A549 (cell line): ENCODE measurements at places on chromosomes 5 and 9. TPM values are rescaled to one million over a fixed set of nuclear protein-coding genes. Genes with fewer than 3 reads are reported as not detected.

GALNT12 gene
- polyA plus RNA-seq, result 2.6 to 3.2 TPM (median 3.0 TPM) in 3 replicates

ADGRD2 gene
- not detected in 3 replicates for polyA plus RNA-seq

DNA sequence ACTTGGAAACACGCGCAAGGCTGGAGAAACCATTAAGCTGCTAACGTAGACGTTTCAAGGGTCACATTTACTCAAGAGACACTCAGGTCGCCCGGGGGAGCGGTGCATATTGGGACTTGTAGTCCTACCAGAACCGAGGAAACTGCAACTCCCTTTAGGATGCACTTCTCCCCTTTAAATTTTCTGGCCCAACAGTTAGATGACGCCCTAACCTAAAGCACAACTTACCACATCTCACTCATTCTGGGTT lies 384 bp upstream of the DMXL1 start:
- DNase-seq, result no peak

- DNase-seq, result peak; percentile 38
These were observed 10.7 kb upstream of the STK32A start for GRCh38 chr5:147223948-147224791.

DNA sequence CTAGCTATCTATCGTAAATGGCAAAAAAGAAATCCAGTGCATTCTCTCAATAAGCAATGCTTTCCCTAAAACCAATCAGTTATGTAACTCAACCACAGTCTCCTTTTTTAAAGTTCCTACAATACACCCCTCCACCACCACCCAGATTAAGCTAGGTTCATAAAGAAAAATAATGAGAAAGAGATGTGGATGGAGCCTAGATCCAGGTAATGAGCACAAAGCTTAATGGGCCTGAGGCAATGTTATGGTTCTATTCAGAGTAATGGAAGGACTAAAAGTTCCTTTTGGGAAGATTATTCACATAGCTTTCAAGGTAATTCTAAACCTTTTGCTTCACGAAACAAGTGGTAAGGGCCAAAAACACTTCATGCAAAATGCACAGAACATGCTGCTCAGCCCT lies 113.5 kb downstream of the MPDZ start:
- DNase-seq, result no peak

- DNase-seq, result no peak
These were observed 58.0 kb upstream of the PTPN3 start for GRCh38 chr9:109556061-109556460.

DNA sequence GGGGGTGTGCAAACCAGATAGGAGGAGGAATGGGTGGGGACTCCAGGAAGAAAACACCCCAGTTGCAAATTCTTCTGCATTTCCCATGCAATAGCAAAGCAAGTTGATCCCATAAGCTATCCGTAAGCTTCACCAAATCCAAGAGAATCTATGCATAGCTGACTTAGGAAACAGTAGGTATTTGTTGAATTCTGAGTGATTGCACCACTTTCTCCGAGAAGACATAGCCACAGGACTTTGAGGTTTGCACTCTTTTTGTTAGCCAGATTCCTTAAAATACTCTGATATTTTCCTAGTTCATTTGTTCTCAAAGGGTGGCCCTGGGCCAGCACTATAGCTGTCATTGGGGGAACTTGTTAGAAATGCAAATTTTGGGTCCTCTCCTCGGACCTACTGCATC lies 271.9 kb downstream of the SLIT3 start:
- DNase-seq, result no peak

DND1 gene
- 1.0 to 1.3 TPM (median 1.1 TPM) in 3 replicates for polyA plus RNA-seq

FOXD4L6 gene
- polyA plus RNA-seq, result not detected in 3 replicates

GRCh38 chr5:4216142-4216541 lies 620.5 kb downstream of the IRX1 start:
- DNase-seq, result no peak

- DNase-seq, result no peak
These were observed 12.4 kb downstream of the ANKRD33B start for GRCh38 chr5:10576121-10576789.

ADGRV1 gene
- 0.17 to 0.70 TPM (median 0.65 TPM) in 3 replicates for polyA plus RNA-seq

DNA sequence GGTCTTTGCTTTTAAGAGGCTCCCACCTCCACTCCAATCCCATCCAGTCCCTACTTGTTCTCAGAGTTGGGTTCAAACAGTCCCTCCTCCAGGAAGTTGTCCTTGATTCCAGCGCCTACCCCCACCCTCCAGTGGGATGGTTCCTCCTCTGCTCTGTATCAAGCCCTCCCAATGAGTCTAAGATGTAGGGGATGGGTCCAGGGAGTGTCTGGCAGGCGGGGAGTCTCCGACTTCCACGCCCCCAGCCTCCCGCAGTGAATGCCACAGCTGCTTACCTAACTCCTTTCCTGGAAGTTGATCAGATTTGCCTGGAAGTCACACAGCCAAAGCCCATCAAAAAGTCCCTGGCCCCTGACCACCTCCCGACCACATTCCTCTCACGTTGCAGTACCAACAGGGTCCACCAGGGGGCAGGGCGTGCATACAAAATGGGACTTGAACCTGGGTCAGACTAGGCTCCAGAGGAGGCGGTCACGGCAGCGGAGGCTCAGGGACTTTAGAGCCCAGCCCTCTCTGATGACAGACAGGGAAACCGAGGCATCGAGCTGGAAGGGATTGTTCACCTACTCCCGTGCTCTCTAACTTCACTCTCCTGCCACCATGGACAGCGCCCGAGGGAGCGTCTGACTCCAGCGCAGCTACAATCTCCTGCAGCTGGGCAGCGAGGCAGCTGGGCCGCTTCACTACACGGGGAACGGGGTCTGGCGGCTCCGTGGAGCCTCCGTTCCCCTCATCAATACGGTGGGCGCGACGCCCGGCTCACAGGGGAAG lies 25.0 kb upstream of the TDRD7 start:
- peak; percentile 47 for DNase-seq

- no peak for DNase-seq
These were observed 304.0 kb downstream of the NR2F1-AS1 start for GRCh38 chr5:93277051-93277450.

PCDHB9 gene
- polyA plus RNA-seq, result 0.01 to 0.13 TPM (median 0.11 TPM) in 3 replicates

DNA sequence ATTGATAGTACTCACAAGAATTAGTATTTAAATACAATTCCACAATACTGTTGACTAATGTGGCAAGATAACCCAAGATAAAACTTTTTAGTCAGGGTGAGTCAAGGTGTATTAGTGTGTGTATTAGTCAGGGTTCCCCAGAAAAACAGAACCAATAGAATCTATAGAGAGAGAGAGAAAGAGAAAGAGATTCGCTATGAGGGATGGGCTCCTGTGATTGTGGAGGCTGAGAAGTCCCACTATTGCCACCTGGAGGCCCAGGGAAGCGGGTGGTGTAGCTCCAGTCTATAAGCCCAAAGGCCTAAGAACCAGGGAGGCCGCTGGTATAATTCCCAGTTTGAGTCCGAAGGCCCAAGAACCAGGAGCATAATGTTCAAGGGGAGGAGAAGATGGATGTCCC lies 10.0 kb upstream of the SHISAL2B start:
- peak; percentile 29 for DNase-seq

- no peak for DNase-seq
These were observed 10.9 kb downstream of the RAPGEF1 start for GRCh38 chr9:131728961-131729360.

CKMT2 gene
- polyA plus RNA-seq, result not detected in 3 replicates

GRCh38 chr5:31981361-31981945 lies 192.7 kb downstream of the GOLPH3 start:
- no peak for DNase-seq

GRCh38 chr5:104789366-104789765 lies 1226.8 kb upstream of the NUDT12 start:
- no peak for DNase-seq

- no peak for DNase-seq
These were observed 70.8 kb upstream of the HSPA9 start for GRCh38 chr5:138645778-138646575.

NR6A1 gene
- 1.7 to 1.8 TPM (median 1.7 TPM) in 3 replicates for polyA plus RNA-seq

FOXI1 gene
- polyA plus RNA-seq, result not detected in 3 replicates

DNA sequence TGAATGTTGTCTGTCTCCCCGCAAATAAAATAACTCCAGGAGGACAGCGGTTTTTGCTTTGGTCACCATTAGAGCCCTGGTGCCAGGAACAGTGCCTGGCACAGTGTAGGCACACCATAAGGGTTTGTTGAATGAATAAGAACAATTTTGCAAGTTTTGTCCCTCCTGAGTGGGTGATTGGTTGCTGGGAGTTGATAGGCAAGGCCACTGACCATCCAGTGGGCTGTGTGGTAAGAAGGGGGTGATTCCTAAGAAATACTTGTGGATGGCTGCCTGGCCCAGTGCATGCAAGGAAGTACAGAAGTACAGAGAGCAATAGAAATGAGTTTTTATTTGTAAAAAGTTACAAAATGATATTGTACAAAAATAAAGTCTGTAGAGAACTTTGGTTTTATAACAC lies 27.5 kb downstream of the GDNF start:
- peak; percentile 12 for DNase-seq

DNA sequence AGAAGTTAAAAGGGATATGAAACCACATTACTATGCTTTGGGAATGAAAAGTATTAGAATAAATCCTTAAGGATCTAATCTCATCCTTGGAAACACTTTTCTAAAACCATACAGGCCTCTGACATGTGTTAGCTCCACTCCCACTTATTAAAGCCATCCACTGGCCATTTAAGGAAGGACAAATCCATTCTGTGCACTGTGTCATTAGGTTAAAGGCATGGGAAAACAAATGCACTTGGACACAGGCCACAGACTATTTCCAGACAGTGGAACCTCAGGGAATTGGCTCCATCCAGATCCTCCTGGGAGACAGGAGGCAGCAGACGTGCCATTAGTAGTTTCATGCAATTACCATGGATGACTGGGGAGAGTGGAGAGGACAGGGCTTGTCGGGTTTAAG lies 454.9 kb downstream of the ENC1 start:
- DNase-seq, result no peak

- no peak for DNase-seq
These were observed 312.0 kb upstream of the MSX2 start for GRCh38 chr5:174412374-174412773.

SPIN1 gene
- 47.8 to 54.6 TPM (median 51.6 TPM) in 3 replicates for polyA plus RNA-seq

ANKRD31 gene
- 0.12 to 0.15 TPM (median 0.15 TPM) in 3 replicates for polyA plus RNA-seq

- peak; percentile 21 for DNase-seq
These were observed 146.5 kb upstream of the TLX3 start for GRCh38 chr5:171162596-171162995.
